ENCODE measurements at places on chromosomes 4 and X.
A peak's percentile ranks its signal among the peaks of the same experiment; 100 is the strongest.

- DNase-seq: no peak
These were observed 63.2 kb downstream of the PHEX start for GRCh38 chrX:22095286-22095685.

GRCh38 chrX:152907084-152907651 is 9.3 kb downstream of the ZNF185 start:
- DNase-seq: no peak

DNA sequence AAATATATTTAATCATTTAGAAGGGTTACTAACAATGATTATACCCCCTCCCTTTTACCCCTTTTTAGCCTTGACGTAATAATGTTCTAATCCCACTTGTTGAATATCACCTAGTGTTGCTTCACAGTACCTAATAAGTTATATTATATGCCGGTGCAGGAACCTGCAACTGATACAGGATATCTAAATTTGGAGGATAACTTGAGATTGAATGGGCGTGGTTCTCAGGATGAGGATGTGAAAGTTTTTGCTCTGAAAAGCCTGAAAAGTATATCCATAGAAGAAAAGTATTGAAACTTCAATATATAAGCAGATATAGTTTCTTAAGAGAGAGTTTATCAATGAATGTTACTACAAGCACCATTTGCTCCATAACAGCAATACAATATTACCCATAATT is 59.8 kb downstream of the ZNF711 start:
- DNase-seq: no peak

- DNase-seq: no peak
These were observed 92.0 kb upstream of the TEX13D start for GRCh38 chrX:124240422-124240821.

GRCh38 chrX:131752493-131753198 is 208.8 kb downstream of the OR13H1 start:
- DNase-seq: no peak

- DNase-seq: no peak
These were observed 70.8 kb upstream of the PTPN13 start for GRCh38 chr4:86523333-86523732.

DNA sequence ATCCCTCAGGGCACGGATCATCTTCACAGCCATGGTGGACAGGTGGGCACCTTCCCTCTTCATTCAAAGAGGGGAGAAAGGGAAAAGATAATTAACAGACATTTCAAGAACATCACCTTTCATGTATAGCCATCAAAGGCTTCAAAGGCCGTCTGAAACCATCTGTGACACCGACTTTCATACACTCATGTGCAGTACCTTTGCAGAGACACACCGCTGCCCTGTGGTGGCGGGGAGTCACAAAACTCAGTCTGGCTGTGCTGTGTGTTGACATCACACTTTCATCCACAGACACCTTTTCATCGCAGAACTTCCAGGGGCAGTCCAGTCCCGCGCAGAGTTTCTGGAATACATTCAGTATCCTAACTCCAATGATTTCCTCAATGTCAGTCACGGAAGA is 47.6 kb upstream of the MTNR1A start:
- no peak for DNase-seq

DNA sequence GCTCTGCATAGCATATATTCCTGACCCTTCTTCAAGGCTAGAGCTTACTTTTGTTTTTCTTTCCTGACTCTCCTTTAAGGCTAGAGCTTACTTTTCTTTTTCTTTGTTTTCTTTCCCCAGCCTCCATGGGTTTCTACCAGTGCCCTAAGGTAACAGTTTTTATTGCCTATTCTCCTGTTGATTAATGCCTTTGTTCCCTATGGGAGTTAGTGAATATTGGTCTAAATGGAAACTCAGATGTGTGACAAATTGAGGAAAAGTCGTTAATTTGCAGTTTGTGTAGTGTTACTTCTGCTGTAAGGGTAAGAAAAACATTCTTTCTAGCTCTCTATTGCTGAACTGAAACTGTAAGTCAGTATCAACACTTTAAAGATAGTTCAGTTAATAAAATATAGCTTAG is 358.7 kb downstream of the IL15 start:
- no peak for DNase-seq

GRCh38 chr4:55904576-55904975 is 44.2 kb upstream of the CEP135 start:
- DNase-seq: no peak

DNA sequence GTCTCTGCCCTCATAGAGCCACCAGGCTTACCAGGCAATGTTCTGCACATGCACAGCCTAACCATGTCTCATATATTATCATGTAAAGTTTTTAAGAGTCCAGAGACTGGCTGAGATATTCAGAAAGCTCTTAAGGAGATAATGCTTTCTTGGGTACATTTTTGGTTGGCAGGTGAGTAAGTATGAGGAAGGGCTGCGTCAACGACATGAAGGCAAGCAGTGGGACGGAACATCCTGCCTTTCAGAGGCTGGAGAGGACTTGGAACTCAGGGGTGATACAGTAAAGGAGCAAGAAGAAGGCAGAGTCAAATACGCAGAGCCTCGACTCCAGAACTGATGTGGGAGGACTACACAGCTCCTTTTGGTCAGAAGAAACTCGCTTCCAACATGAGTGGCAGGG is 74.8 kb upstream of the MTNR1A start:
- DNase-seq: no peak

- no peak for DNase-seq
These were observed 209.5 kb upstream of the FGF13 start for GRCh38 chrX:138921031-138921430.

DNA sequence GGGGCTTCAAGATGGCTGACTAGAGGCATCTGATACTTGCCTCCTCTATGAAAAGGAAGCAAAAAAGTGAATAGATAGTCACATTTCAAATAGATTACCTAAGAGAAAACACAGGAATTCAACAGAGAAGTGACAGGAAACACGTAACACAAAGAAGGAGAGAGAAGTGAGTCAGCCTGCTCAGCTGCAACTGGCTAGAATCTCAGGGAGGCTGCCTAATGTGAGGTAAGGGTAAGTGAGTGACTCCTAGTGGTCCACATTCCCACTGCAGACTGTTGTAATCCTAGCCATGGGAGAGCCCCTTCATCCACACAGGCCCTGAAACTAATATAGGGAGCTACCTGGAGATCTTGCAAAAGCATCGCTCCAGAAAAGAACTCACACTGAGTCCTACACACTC is 179.2 kb downstream of the SLC7A11 start:
- no peak for DNase-seq

- no peak for DNase-seq
These were observed 20.3 kb upstream of the GPC4 start for GRCh38 chrX:133435544-133436124.

- no peak for DNase-seq
These were observed 580.4 kb upstream of the ADGRL3 start for GRCh38 chr4:60619531-60620305.

DNA sequence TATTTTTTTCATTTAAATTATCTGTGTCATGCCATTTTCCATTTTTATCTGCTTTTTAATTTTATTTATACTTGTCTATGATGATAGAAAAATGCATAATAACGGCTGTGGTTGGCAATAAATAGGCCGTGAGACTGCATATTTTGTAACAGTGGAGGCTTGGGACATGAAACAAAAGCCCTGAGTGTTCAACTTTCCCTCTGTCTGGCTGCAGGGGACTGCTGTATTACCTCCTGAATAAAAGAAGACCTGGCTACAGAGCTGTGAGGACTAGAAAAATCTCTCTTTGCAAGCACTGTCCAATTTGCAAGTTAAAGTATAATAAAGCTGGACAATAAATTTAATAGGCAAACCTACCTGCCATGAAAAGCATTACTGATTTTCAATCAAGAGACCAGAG is 82.1 kb downstream of the MAGEB10 start:
- no peak for DNase-seq

GRCh38 chr4:157818946-157819692 is 353.7 kb downstream of the GASK1B start:
- no peak for DNase-seq

DNA sequence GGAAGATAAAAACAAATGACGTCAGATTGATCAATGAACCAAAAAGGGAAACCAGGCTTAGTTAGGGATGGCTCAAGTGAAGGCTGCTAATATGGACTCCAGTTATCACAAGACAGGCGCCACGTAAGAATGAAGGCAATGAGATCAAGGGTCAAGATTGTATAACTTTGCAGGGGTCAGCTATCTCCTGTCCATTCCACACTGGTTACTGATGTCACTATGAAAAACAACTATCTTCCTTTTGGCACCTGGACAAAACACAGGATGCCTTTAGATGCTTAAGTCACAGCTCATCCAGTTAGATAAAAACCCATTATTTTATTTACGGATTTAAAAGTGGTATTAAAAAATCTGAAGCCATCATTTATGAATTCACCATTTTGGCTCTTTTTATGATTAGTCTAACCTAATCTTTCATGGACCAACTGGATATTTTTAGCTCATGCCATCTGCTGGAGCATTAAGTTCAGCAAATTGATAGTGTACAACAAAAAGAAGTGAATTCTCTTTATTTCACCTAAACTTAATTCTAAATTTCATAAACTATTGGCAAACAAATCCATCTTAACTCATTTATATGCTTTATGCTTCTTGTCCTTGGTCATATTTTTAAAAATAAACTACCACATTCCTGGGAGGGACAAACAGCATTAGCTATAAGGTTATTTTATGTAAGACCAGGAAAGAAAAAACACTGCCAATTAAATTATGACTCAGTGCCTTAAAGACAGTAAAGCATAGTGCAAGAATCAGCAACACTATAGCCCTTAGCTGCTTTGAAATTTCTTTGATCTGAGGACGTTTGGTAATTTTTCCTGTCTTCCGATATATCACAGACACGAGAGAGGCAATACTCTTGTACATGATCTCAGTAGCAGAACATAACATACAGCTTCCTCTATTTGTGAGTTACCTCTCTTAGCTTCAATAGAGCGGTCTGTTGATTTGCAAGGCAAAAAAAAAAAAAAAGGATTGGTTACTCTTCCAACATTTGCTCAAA is 27.0 kb downstream of the DHX15 start:
- DNase-seq: peak; percentile 14

- DNase-seq: no peak
These were observed 236.9 kb upstream of the PPARGC1A start for GRCh38 chr4:24126776-24127175.

- peak; percentile 34 for DNase-seq
These were observed 149.7 kb downstream of the RRAGB start for GRCh38 chrX:55867181-55867651.

- DNase-seq: no peak
These were observed 1.2 kb downstream of the MSMO1 start for GRCh38 chr4:165328708-165329107.

DNA sequence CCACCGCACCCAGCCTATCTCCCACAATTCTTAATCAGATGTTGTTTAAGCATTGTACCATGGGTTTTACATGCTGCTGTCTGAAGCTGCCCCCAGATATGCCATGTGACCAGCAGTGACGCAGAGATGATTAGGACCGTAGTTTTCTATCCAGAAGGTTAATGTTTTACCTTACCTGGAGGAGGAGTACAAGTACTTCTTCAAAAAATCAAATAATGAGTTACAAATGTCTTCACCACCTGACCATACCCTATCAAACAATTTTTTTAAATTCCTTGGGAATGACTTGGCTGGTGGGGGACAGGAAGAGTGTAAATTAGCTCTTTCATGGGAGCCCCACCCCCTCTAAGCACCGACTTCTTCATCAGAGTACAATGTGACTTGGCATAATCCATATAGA is 16.2 kb upstream of the SGMS2 start:
- DNase-seq: no peak

DNA sequence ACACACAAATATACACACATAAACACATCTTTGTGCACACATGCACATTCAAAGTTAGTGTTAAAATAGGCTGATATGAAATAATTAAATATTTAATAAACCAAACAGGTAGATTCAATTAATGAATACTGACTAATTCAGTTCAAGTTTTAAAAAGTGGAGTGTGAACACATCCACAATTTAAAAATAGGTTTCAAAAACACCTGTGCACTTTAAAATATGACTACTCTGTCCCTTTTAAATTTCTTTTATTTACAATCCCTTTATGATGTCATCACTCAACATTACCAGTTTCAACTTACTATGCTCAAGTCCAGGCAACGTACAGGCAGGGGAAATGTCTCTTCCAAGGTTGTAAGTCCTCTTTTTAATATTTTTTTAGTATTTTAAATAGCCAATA is at the start of gene CYLC1:
Gene CYLC1 (plus strand): TSS at position 301 of the 400 bp plus-strand sequence. CDS start 37 bp downstream, at position 338.
- DNase-seq: no peak

DNA sequence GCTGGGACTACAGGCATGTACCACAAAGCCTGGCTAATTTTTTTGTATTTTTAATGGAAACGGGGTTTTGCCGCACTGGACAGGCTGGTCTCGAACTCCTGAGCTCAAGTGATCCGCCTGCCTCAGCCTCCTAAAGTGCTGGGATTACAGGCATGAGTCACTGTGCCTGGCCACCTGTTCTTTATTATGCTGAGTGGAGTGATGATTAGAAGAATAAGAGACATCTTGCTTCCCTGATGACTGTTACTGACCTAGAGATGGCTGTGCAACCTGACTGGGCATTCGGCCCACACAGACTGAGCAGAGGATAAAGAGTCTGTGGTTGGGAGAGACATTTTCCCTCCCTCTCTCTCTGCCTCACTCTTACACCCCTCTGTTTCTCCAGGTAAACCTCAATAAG is 56.7 kb downstream of the SPINK2 start:
- DNase-seq: no peak

- peak; percentile 57 for DNase-seq
These were observed 56.0 kb downstream of the SAT1 start for GRCh38 chrX:23838953-23839352.

DNA sequence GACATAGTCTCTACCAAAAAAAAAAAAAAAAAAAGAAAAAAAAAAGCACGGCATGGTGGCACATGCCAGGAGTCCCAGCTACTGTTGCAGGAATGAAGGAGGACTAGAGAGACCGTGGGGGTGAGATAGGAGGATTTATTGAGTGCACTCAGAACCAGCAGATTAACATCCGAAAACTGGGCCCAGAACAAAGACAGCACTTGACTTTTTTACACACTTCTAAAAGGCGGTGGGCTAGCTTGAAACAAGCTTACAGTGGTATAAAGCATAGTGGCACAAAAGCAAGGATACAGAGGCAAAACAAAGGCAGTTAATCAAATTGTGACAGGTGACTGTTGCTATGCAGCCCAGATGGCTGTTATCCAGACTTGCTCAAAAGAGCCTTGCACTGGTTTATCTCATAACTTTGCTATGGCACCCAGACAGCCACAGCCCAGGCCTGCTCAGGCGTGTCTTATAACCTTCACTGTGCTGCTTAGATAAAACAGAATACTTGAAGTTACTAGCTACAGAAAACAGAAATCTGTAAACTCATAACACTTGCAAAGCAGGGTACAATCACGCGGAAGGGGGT is 9.9 kb upstream of the PI4K2B start:
- peak; percentile 53 for DNase-seq

DNA sequence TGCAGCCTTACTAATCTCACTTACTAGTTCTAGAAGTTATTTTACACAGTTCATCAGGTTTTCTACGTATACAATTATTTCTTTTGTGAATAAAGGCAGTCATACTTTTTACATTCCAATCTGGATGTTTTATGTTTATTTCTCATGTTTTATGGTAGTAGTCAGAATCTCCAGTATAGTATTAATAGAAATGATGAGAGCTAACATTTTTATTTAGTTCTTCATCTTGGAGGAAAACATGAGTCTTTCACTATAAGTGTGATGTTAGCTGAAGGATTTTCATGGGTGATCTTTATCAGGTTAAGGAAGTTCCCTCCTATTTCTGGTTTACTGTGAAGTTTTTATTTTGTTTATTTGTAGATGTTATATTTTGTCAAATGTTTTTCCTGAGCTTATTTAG is 256.1 kb upstream of the GIMD1 start:
- DNase-seq: no peak

All from KBM-7 (cell line).